Large intestine (tissue), 12 donors: ENCODE measurements at places on chromosomes 2 and 18. TPM values are rescaled to one million over a fixed set of nuclear protein-coding genes. Genes with fewer than 3 reads are reported as not detected.

Gene GBX2
- not detected for polyA plus RNA-seq

Gene STON1
- 10.1 TPM for polyA plus RNA-seq

Gene GAL3ST2
- 0.31 TPM for polyA plus RNA-seq

Gene ADAM23
- 3.3 TPM for polyA plus RNA-seq

Gene EGR4
- polyA plus RNA-seq, result 0.04 TPM

Gene RAB10
- 79.7 TPM for polyA plus RNA-seq

Gene DNAJC5G
- 0.19 TPM for polyA plus RNA-seq

Gene TBR1
- 0.01 TPM for polyA plus RNA-seq

Gene CAMKMT
- 9.2 TPM for polyA plus RNA-seq

Gene CD8B2
- 0.42 TPM for polyA plus RNA-seq

Gene GKN1
- polyA plus RNA-seq, result not detected

Gene HTR2B
- polyA plus RNA-seq, result 6.7 TPM

Gene KCNF1
- 1.3 TPM for polyA plus RNA-seq

Gene ERFE
- 0.94 TPM for polyA plus RNA-seq
